SK-MEL-5 (cell line): ENCODE measurements at places on chromosomes 5 and 9.
A peak's percentile ranks its signal among the peaks of the same experiment; 100 is the strongest.

GRCh38 chr5:112411903-112412302 is 7.2 kb downstream of the EPB41L4A start:
- DNase-seq: no peak

DNA sequence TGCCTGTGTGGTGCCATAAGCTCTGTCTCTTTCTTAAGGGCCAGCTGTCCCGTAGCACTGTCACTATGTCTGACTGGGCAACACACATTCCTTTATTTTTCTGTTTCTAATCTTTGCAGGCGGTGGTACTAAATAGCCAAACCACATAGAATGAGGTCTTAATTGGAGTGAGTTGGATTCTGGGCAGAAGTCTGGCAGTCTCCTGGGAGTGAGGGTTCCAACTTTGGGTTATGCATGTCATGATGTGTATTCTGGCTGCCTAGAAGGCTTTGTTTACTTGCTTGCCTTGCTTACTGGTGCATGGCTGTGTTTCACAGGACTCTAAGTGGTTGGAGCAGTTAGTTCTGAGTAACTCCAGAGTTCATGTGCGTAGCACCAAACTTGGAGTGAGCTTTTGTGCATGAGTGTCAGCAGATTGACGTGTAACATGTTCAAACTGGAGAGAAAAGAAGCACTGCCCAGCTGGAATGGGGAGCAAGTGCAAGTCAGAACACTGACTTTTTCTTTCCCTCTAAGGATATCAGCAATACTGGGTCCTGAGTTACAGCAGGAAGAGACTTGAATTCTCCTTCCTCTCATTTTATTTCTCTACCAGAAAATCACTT is 185.8 kb downstream of the PCSK1 start:
- no peak for DNase-seq

DNA sequence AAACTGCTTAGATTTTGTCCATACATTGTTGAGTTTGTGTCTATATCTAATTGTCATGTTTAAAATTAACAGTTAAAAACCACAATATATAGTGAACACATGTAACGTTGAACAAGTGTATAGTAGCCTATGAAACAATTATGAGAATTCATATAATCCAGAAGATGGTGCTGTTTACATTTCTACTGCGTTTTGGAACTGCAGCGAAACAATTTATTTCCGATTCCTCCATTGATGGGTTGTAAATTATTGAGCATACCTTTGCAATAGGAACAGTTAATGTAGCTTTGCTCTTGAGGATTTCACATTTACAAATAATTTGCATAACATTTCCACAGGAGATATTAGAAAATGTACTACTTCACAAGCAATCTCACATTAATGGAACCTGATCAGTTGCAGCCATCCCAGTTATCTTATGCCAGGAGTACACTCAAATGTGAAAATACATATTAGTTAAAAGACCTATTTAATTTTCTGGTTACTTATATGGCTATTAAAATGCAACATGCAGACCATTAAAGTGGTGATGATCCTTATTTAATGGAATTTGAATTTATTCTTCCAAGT is 411.8 kb downstream of the CDH10 start:
- DNase-seq: peak; percentile 47

DNA sequence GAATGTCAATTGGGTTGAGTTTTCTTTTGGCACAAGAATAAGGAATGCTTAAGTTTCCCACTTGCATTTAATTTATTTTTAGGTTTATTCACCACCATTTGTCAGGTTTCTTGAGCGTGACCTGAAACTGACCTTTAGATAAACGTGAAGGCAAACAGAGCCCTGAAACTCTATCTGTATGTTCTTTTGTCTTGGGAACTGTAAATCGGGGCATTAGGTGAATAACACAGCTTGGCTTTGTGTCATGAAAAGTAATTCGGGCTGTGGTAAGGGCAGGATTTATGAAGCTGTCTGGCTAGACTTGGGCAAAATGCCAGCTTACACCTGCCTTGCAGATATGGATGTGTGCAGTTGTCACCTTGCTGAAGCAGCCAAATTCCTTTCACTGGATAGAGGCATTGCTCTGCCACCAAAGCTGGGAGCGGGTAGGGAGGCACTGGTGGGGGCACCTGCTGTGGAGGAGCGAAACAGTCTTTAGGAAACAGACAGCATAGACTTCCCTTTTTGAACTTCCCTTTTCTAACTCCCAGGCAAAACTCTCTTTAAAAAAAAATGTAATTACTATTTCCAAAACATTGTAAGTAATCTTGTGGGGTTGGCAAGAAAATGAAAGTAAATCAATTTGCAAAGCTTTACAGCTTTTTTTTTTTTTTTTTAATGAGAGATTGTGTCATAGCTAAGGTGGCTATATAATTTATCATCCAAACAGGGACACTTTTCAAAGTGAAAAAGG is 545.2 kb downstream of the CSNK1G3 start:
- no peak for DNase-seq

GRCh38 chr9:116237456-116237855 is 83.9 kb downstream of the PAPPA start:
- DNase-seq: no peak

DNA sequence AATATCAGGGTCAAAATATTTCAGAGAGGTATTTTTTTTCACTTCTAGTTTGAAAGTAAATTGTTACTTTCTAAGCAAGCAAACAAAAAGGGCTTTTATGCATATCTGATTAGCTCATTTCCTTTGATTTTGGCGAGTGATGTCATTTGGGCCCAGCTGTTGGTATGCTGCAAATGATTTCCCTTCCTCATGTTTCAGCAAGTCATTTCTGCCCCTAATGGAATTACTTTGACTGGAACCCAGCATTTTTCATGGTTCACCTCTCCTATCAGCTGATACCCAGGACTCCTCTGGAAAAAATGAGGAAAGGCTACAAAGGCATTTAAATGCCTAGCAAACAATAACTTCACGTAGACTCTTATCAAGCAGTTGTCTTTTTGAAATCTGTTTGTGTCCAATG is 500.6 kb downstream of the EBF1 start:
- no peak for DNase-seq

- DNase-seq: peak; percentile 74
Measured at GRCh38 chr5:82349652-82350051, 71.5 kb upstream of the RPS23 start.

DNA sequence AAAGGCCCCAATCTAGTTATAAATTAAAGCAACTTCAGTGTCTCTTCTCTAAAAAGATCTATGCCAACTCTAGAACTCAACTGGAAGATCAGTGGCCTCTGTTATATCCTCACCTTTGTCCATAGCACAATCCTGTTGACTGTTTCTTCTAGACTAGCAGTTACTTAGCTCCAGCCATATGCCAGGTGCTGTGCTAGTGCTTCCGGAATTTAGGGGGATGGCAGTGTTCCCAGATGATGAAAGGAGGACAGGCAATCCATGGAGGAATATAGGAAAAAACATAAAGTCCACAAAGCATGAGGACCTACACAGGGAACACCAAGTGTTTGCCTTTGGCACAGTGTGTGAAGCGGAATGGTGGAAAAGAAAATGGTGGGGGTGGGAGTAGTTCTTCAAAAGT is 214.3 kb downstream of the MAPKAP1 start:
- DNase-seq: no peak

DNA sequence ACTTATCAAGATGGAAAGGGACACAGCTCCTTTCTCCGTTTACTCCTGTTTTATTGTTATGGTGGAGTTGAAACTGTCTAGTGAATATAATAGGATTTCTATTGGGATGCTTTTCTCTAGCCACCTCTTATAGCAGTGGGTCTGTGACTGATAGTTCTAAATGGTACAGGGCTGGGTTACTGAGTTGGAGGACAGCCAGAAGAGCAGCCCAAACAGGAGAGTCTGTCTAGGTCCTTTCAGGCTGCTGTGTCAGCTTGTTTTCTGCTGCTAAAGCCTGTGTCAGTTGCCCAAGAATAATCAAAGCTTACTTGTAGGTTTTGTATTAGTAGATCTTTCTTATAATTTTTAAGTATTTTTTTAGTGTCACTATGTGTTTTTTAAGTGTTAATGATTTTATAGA is 356.0 kb upstream of the SEMA6A start:
- no peak for DNase-seq

DNA sequence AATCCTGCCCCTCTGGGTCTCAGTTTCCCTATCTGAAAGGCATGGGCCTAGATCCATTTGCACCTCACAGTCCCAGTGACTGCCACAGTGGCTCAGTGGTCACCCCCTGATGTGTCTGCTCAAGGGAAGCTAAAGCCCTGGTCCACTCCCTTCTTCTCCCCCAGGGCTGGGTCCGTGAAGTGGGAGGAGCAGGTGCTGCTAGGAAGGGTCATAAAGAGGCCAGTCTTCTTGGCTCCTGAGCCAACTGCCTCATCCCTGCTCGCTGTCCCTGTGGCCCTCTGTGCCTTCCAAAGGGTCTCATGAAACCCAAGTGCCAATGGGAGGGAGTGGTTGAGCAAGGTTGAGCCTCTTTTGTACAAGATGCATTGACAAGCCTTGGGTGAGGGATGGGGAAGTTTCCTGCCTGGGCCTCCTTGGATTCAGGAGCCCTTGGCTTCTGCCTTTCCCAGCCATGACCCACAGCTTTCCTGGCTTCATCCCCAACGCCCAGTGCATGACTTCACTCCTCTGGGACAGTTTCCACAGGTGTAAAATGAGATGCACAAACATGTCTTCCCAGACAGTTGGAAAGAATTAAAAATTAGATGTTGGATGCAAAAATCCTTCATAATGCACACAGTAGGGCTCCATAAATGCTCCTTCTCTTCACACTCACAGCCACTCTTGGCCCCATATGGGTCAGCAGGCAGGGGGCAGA is 1.6 kb upstream of the SLC6A7 start:
- no peak for DNase-seq

GRCh38 chr5:173247041-173247440 is 12.0 kb upstream of the NKX2-5 start:
- no peak for DNase-seq

- DNase-seq: no peak
Measured at GRCh38 chr5:179812997-179813607, 6.4 kb upstream of the MGAT4B start.

- no peak for DNase-seq
Measured at GRCh38 chr5:56294354-56294753, 61.2 kb upstream of the ANKRD55 start.

- DNase-seq: no peak
Measured at GRCh38 chr5:107529618-107530017, 141.1 kb downstream of the EFNA5 start.

- DNase-seq: peak; percentile 79
Measured at GRCh38 chr5:134874831-134875655, 872 bp downstream of the TXNDC15 start.
